ENCODE measurements at places on chromosomes 6 and 20. TPM values are rescaled to one million over a fixed set of nuclear protein-coding genes. Genes with fewer than 3 reads are reported as not detected.

Gene ZSCAN12
- total RNA-seq = 7.9 TPM

- DNase-seq = no peak
Observed at GRCh38 chr6:41626917-41627316, 11.4 kb upstream of the MDFI start.

DNA sequence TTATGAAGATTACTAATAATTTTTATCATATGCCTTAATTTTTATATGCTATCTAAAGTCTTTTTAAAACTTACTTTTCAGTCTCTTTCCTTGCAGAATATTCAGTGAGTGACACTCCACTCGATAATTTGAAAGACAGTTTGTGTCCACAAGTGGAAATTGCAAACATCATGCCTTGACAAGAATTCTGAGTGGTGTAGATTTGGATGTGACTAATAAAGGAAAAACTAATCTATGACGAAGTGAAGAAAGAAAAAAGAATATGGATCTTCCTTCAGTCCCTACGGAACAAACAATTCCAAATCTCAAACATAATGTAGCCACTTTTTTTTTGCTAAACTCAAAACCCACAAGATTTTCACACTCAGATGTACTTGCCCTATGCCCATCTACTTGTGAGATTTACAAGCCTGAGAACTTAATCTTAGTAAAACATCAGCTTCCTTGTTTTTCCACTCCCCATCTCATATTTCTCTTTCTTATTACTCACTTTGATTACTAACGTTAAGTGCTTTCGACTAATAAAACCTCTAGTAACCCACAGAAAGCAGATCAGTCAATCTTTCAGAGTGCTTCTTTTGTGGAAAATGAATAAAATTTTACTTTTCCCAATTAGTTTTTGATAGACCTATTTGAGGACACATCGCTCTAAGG lies 1155.8 kb downstream of the GRIK2 start:
- DNase-seq = peak; percentile 27

DNA sequence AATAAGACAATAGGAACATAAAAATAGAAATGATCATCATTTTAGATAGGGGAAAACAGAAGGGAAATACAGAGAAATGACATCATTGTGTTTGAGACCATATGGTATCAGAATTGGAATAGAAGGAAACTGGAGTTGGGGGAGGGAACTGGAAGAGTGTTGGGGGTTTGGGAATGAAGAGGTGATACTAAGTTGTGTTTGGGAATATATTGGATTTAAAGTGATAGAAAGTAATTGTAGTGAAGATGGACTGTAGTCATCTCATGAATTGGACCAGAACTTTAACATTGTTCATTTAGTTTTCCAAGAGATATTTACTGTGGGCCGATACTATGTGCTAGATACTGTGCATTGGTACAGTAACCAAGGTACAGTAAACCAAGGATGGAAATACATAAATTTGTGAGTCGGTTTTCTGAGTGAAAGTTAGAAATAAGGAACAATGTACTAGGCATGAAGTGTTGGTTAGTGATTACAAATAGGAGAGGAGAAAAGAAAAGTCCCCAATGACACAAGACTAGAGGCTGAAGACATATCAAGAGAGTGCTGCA lies 32.3 kb downstream of the KCNQ5 start:
- DNase-seq = no peak

Gene MRPS10
- 28.0 TPM for total RNA-seq

- DNase-seq = no peak
Observed at GRCh38 chr6:53322188-53323029, 26.3 kb downstream of the ELOVL5 start.

- DNase-seq = no peak
Observed at GRCh38 chr6:14022673-14023072, 94.9 kb upstream of the CD83 start.

Gene PRR18
- total RNA-seq = 0.19 TPM

DNA sequence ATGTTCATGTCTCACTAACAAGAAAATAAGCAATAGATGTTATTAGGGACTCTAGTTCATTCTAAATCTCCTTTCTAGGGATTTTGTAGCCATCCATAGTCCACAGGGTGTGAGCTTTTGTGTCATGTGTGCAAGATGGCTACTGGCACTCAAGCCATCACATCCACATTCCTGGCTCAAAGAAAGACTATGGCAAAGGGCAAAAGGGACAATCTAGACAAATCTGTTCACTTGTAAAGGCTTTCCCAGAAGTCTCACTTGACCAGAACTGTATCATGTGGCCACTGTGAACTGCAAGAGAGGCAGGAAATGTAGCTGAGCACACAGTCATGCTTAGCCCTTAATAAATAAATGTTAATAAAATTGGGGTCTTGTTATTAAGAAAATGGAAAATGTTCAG lies 212.6 kb upstream of the EXOC2 start:
- peak; percentile 13 for DNase-seq

DNA sequence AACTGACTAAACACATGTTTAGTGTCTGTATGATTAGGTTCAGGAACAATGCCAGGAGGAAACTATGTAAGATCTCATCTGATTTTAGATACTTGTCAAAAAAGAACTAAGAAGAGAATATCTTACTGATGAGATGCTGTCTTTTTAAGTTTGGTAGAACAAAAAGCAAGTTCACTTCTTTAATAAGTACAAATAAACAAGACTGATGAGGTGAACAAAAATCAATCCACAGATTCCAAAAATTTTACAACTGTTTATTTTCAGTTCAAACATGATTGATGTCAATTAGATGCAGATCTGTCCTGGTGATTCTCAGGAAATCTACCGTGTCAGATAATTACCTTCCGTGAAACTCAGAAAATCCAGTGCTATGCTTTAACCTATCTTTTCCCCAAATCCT lies 24.9 kb downstream of the EPHA7 start:
- no peak for DNase-seq

Gene ZNF831
- total RNA-seq = 1.9 TPM

GRCh38 chr6:96138406-96138805 lies 122.6 kb downstream of the FUT9 start:
- no peak for DNase-seq

Gene FAM8A1
- 20.7 TPM for total RNA-seq

- no peak for DNase-seq
Observed at GRCh38 chr6:53768636-53769035, 26.2 kb upstream of the LRRC1 start.

Gene MLIP
- 2.4 TPM for total RNA-seq

DNA sequence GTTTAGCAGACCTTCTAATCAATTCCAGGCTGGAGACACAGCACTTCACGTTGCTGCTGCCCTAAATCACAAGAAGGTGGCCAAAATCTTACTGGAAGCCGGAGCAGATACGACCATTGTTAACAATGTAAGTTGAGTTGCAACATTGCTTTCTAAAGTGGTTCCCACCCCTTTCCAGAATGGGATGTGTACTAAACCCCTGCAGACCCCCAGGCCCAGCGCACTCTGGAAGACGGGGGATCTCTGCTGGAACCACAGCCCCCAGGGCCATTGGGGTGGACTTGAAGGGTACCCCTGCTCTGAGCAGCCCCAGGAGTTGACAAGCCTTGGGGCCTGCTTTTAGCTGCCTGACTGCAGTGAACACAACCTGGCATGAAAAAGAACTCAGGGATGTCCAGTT lies 22.0 kb downstream of the LYRM2 start:
- no peak for DNase-seq

GRCh38 chr6:52522151-52522626 lies 54.7 kb downstream of the TRAM2 start:
- DNase-seq = no peak

DNA sequence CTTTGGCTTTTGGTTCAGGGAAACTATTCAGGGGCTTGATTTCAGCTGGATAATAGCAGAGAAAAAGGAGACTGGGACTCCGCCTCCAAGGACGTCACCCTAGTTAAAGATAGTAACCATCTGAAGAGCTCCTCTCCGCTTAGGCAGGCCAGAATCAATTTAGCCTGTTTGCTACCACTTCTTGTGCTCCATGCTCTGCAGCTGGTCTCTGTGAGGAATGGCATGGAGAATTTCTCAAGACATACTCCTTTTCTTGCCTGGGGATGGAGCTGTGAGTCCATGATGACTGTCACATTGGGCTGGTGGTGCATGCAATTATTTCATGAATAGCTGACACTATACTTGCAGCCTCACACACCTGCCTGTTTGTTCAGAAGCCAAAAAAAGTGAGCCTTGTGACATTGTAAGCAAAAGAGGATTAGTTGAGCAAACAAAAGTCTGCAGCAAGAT lies 61.4 kb downstream of the TXLNB start:
- DNase-seq = no peak

DNA sequence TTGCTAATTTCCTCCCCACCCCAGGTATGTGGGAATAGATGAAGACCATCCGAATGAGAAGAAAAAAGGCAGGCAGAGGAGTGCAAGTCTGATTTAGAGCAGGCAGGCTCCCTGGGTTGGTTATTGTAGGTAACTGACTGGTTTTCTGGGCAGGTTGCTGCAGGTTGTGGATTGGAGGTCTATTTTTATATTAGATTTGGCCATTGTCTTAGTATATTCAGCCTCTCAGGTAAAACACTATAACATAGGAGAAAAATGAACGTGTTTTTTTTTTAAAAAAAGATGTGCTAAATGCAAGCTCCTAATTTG lies 492 bp upstream of the TBC1D7 start:
- no peak for DNase-seq

DNA sequence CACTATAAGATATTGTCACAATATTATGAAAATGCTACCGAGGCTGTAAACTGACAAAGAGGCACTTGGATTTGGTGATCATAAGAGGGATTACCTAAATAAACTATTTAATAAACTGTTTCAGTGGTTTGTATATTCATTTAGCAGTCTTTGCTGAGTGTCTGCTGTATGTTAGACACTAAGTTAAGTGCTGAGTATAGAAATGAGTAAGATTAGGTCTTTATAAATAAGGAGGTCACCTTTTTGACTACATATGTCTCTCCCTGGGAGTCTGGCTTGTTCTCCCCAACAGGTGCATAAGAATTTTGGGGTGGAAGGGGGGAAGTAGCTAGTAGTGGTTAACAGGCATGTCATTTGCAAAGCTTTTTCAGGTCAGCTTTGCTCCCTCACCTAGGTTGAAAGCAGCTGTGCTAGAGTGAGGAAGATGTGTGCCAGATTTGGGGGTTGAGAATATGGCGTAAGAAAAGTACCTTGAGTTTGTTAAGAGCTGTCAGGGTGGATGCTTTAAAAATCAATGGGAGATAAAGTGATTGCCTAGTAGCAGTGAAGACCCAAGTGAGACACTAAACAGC lies 246.3 kb downstream of the ZFAND3 start:
- DNase-seq = no peak

DNA sequence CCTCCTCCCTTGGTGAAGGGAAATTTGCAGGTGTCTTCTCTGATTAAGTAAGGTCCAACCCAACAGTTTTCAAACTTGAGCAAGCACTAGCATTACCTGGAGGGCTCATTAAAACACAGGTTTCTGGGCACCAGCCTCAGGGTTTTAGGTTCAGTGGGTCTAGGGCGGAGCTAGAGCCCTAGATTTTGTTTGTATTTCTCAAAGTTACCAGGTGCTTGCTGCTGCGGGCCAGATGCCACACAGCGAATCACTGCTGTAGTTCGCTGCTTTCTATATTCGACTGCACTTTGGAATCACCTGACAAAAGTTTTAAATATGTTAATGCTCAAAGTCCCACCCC lies 869 bp downstream of the COL21A1 start:
- no peak for DNase-seq

Gene IMPG1
- not detected for total RNA-seq

GRCh38 chr20:63177785-63178445 lies 38.0 kb downstream of the YTHDF1 start:
- no peak for DNase-seq

Gene RCAN2
- 25.7 TPM for total RNA-seq

Data from kidney (tissue), 22 donors.